Stimulated activated CD4-positive, alpha-beta T cell treated with anti-CD3 and anti-CD28 coated beads, TNF-alpha, amount 100 ng/mL, for 48 hours (primary cell): ENCODE measurements at places on chromosomes 2 and 18.

GRCh38 chr18:63410792-63411191 is 11.5 kb downstream of the VPS4B start:
- DNase-seq = no peak

- no peak for DNase-seq
Measured at GRCh38 chr2:150162241-150162942, 325.1 kb downstream of the RND3 start.

- no peak for DNase-seq
Measured at GRCh38 chr2:73700131-73700611, 37.0 kb downstream of the TPRKB start.

DNA sequence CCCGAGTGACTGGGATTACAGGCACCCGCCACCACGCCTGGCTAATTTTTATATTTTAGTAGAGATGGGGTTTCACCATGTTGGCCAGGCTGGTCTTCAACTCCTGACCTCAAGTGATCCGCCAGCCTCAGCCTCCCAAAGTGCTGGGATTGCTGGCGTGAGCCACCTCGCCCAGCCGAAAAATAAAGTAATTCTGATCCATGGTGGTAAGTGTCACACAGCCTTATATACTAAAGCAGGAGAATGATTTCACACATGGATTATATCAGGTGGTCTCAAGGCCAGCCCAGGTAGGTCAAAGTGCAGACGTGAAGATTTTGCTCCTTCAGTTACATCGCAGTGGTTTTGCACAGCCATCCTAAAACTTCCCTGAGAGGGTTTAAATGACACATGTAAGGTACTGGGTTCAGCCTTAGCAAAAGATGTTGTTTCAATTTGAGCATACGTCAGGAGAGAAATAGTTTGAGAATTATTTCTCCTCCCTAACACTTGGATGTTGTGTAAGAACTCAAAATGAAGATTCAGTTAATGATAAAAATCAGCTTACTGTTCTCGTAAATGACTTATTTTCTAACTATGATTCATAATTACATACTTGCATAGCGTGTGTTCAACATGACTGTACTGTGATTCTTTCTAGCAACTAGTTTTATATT is 93.0 kb upstream of the SLC39A10 start:
- no peak for DNase-seq

- no peak for DNase-seq
Measured at GRCh38 chr2:183610724-183611123, 486.5 kb downstream of the NUP35 start.

GRCh38 chr2:174688079-174688478 is 76.2 kb downstream of the CHRNA1 start:
- DNase-seq = no peak

- DNase-seq = no peak
Measured at GRCh38 chr2:187461294-187462261, 13.5 kb upstream of the CALCRL start.

DNA sequence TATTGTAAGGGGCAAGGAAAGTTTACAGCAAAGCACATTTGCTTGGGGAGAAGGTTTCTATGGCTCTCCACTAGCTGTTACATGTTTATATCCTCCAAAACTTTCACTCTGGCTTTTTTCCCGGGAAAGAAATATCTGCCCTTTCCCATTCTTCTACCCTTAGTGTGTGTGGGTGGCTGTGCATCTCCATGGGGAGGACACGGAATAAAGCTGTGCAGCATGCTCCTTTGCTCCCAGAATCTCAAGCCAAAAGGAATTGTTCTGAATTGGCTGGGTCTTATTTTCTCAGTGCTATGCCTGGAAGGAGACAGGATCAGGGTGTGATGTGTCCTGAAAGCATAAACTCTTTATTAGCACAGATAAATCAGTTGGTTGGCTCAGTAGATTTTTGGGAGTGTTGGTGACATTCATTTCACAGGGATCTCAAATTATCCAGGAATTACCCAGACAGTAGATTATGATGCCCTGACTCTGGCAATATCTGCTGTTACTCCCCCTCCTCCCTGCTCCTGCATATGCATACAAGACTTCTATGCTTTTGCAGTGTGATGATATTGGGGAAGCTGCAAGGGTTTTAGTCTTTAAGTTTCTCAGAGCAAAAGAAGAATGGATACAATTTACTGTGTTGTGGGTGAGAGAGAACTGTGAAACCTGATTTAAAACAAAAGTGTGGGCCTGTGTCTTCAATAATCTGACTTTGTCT is 63.1 kb downstream of the PARD3B start:
- DNase-seq = no peak

- DNase-seq = no peak
Measured at GRCh38 chr2:203612246-203612645, 77.1 kb upstream of the RAPH1 start.

- DNase-seq = peak; percentile 13
Measured at GRCh38 chr2:190277234-190278112, 42.2 kb downstream of the HIBCH start.
